ENCODE measurements at places on chromosomes 7 and 10.

DNA sequence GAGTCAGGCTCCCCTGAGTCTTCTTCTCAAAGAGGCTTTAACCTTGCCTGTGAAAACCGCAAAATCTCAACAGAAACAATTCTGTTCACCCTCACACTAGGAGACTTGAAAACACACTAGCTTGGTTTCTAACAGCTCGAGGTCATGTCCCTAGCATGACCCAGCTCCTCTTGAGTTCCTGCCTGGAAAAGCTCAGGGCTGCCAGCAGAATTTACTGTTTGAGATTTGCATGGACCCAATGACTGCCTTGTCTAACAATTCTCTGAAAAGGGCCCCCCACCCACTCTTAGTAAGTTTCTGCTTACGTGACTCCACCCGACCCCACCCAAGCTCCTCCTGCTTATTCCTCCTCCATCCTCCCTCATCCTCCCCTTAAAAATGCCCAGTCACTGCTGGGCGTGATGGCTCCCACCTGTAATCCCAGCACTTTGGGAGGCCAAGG is 85.1 kb upstream of the KMT2C start:
- no peak for DNase-seq

- DNase-seq: no peak
Measured at GRCh38 chr7:82980130-82980788, 182.4 kb downstream of the PCLO start.

DNA sequence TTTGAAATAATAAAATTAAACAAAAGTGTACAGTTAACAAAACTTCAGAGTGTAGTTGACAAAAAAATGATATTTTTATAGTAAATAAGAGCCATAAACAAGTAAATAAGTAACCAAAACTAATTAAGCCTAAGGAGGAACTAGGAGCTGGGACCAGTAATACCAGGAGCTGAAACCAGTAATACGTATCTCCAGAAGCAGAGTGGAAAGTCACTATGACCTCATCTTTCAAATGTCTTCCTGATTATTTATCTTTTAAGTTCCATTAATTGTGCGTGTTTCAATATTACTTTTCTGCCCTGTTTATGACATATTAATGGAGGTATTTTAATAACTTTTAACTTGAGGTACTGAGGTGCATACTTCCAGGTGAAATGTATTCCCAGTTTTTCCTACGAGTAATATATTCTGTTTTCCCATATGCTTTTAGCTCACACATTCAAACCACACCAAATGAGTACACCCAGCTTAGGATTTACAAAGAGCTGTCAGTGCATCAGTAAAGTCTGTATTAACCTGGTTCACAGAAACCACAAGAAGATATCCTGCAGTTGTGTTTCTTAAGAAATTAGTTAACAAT is 283.7 kb upstream of the HGF start:
- no peak for DNase-seq

GRCh38 chr7:43083106-43083505 is 29.3 kb upstream of the HECW1 start:
- no peak for DNase-seq

- DNase-seq: no peak
Measured at GRCh38 chr7:43110791-43111535, 1.5 kb upstream of the HECW1 start.

- DNase-seq: no peak
Measured at GRCh38 chr7:151023232-151023631, 1.1 kb downstream of the ATG9B start.

GRCh38 chr10:70778267-70778924 is 6.8 kb downstream of the TBATA start:
- no peak for DNase-seq

DNA sequence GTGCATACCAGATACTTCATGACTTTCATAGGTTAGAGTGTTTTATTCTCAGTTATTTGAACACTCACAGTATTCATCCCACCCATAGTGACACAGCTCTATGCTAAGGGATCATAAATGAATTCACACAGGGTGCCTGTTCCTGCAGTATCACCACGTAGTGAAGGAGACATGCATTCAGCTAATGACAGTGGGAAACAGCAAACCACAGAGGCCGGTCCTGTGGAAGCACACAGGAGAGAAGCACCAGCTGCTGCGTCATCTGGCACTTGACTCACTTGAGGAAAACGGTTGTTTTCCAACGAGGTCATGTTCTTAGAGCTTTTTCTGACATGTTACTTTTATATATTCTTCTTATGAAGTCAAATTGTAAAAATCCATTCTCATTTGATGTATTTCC is 73.0 kb downstream of the UBE3C start:
- no peak for DNase-seq

DNA sequence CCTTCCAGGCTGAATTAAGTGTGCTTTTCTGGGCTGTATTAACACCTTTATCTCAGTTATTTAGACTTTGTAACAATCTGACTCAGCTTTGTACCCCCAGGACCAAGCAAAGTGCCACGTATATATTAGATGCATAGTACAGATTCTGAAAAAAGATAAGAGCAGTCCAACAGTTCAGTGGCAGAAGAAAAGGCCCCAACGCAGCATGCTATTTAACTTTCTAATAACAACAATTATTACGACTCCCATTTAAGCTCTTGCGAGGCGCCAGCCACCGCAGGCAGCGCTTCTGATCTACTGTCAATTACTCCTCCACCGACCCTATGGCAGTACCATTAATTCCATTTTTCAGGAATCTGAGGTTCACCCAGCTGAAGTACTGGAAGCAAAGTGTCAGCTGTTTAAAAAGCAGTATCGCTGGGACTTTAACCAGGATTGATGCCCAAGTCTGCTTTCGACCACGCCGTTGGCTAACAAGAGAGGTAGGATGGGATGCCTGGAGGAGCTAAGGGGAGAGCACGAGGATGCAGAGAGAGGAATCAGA is 638 bp downstream of the LIPA start:
- DNase-seq: no peak

DNA sequence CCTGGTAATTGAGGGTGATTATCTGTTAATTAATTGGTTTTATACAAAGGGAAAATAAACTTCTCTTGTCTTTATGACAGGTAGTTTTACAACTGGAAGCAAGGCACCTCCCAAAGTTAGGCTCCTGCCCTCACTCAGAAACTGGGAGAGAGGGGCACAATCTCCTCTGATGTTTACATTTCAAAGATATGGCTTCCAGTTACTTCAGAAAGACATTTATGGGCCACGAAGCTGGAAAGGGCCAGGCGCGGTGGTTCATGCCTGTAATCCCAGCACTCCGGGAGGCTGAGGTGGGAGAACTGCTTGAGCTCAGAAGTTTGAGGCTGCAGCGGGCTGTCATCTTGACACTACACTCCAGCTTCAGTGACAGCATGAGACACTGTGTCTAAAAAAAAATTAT is 115.6 kb upstream of the KMT2E start:
- no peak for DNase-seq

DNA sequence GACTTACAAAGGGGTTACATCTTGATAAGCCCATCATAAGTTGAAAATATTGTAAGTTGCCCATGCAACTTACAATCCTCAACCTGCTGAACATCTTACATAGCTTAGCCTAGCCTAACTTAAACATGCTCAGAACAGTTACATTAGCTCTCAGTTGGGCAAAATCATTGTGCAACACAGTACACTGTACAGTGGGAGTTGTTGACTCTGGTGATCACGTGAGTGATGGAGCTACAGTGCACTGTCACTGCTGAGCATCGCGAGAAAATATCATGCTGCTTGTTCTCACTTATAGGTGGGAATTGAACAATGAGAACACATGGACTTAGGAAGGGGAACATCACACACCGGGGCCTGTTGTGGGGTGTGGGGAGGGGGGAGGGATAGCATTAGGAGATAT is 214.9 kb upstream of the ZMIZ1 start:
- DNase-seq: no peak

GRCh38 chr10:112711366-112711765 is 238.7 kb upstream of the TCF7L2 start:
- no peak for DNase-seq

DNA sequence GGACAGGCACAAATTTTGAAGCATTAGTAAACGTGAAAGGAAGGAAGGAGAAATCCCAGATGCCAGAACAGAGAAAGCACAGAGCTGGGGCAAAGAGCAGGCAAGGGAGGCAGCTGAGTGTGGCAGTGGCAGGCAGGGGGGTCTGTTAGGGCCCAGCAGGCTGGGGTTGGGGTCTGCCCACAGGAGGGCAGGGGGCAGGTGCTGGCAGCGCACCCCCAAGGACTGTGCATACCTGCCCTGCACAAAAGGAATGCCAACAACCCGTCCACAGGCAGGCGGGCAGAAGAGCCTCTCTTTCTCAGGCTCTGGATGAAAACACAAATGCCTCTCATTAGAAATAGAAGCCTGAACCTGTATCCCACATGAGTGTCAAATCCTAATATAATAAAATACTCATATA is 552.3 kb downstream of the PTPRN2 start:
- no peak for DNase-seq

DNA sequence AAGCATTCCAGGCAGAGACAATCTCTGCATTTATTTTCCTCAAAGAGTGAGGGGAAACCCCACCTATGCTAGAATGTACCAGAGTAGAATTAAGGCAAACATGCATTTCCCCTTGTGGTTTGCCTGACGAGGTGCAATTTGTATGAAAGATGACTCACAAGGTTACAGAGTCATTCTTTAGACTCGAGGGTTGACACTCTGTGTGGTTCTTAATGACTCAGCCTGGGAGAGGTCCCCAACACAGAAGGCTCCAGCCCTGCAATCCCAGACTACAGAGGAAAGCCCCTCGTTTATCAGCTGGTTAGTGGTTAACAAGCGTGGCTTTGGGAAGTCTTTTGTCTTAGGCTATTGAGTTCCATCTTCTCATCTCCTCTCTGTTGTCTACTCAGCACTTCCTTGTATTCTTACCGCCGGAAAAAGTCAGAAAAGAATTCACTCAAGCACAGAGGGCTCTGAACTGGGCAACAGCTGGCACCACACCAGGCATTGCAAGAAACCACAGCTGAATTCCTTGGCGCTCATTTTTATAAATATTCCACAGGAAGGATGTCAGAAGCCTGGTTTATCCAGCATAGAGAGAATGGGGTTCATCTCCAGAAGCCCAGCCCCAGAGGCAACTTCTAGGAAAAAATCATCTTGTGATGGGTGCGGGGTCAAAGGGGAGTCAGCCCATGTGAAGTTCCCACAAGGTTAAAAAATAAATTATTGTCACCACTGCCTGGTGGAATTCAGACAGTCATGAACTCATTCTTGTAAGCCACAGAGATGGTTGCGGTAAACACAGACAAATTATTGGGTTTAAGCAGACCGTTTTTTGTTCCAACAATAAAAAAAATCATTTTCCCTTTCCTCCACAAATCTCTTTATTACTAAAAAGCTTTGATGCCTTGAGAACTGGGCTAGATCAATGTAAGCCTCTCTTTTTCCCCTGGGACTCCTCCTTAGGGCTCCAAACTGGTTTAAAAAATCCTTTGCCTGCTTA is 24.5 kb upstream of the SVIL start:
- DNase-seq: peak; percentile 33

GRCh38 chr10:482051-482501 is 207.4 kb downstream of the DIP2C start:
- no peak for DNase-seq

DNA sequence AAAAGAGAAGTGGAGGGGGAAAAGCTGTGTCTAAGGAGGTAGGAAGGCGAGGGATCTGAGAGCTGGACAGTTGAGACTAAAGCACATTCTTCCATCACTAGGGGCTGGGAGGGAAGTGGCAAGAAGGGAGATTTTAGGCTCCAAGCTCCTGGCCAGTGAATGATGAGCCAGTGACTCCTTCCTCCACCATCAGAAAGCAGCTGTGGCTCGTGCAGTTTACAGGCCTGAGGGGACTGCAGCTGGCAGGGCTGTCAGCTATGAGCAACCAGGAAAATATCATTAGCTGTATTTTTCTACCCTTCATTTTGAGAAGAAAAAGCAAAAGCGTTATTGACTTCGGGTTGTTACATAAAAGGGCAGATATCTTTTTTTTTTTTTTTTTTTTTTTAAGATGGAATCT is 60.7 kb downstream of the GPAM start:
- DNase-seq: no peak

DNA sequence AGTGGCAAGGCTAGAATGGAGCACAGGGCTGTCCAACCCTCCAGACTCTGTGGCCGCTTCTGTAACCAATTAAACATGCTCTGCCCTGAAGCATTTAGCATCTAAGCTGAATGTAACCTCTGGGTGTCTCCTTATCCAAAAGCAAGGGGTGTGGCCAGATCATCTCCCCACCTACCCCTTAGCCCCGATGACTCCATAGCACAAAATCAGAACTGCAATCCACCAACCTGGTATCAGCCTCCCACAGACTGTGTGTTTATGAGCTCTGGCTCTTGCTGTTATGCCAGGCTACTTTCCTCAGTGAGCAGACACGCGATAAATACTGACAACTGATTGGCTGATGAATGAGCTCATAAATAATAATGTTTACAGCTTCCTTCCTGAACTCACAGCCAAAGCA is 3.2 kb downstream of the FRMD4A start:
- DNase-seq: no peak

DNA sequence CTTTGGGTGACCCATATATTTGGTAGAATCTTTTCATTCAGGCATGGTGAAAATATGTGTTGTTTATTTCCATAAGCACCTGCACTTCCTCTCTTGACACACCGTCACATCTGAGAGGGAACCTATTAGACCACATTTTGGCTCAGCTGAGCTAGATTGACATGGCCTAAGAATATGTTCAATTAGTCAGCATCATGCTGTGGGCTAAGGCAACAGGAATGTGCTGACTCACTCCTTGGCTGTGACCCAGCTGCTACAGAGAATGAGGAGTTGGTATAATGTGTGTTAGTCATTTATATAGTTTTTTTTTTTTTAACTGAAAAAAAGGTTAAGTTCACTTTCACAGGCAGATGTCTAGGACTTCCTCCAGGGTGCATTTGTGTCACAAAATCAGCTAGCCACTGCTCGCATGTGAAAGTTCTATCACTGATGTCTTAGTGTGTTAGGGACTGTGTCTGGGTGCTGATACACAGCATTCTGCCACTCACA is 180.6 kb downstream of the SEMA3E start:
- DNase-seq: no peak

- DNase-seq: no peak
Measured at GRCh38 chr10:35924759-35925158, 282.7 kb upstream of the FZD8 start.

GRCh38 chr10:69965086-69965485 is 87.6 kb upstream of the MACROH2A2 start:
- DNase-seq: no peak

DNA sequence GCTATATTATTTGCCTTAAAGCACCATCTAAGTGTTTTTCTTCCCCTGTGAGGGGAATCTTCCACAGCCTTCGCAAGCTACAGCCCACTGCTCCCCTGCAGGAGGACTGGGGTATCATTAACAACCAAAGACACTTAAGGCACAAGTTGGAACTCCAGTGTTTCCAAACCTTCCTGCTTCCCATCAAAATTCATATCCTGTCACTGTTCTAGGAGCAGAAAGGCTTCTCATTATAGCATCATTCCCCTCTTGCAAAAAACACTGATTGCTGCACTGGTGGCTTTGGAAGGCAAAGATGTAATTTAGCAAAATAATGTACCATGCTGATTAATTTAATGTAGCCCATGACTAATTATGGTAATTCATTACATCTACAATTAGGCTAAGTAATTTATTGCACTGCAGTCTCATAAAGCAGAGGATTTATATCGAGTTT is 207.2 kb downstream of the SKAP2 start:
- no peak for DNase-seq
